ENCODE measurements at places on chromosomes 16 and 17.

DNA sequence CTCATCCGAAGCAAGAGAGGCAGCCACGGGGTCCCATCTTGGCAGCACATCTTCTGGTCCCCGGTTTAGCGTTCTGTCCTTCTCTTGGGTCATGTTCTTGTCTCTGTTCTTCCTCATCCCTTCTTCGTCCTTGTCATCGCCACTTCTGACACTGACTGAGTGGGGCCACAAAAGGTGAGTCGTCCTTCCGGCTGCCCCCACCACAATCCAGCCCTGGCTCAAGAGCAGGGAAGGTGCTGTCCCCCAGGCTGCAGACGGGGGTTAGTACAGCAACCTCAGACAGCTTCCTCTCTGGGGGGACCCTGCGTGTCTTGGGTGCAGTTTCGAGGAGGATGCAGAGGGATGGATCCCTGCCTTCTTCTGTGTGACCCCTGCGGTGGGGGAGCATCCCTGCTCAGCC is 21.8 kb downstream of the NAA60 start:
- DNase-seq = no peak

- DNase-seq = no peak
These were observed 42.4 kb upstream of the MYOCD start for GRCh38 chr17:12623220-12623848.

GRCh38 chr16:24140730-24141129 is 115.4 kb upstream of the CACNG3 start:
- DNase-seq = no peak

DNA sequence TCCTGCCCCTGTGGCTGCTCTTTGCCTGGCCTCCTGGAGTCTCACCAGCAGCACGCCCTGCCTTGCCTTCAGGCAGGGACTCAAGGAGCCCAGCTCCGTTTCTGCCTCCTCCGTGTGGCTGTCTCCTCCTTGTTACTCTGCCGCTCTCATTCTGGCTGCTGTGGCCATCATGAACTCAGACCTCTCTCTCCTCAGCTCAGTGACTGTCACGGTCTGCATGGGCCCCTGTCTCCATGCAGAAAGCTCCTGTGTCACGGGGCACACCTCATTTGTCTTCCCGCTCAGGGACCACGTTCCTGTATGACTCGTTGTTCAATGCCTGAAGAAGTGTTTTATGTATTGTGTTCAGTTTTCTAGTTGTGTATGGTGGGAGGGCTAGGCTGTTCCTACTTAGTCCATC is 25.3 kb downstream of the RPTOR start:
- DNase-seq = no peak

DNA sequence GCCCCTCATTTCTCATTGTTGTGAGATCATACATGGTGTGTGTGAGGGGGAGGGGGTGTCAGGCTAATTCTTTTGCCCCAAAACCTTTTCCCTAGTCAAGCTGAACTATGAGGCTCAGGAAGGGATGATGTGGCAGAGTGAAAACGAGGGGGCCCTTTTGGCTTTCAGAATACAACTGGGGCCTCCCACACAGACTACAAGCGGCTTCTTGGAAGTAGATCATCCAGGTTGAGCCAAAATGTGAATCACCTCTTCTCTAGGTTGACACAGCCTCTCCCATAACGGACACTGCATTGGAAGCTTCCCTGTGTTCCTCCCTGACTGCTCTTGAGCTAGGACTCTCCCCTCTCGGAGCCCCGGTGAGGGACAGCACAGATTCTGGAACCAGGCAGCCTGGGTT is 2.3 kb upstream of the ALKBH5 start:
- DNase-seq = no peak

DNA sequence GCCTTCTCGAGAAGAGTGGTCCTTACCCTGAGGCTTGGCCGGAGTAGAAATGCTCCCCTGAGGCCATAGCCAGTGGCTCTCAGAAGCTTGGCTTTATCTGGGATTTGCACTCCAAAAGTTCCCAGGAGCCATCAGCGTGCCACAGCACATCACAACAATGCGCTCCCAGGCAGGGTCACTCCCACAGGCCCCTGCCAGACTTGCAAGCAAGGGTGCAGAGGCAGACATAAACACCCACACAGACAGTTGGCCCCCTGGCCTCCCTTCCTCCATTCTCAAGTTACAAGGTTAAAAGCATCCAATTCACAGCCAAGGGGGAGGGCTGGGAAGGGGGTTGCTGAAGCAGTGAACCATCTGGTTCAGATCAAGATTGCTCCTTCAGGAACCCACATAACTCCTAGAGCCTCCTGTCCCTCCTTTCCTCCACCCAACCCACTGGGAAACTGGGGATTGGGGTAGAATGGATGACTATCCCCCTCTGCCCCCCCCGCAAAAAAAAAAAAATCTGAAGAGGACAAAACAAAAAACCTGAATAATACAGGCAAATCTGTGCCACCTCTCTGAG is 1.8 kb downstream of the ST3GAL2 start:
- DNase-seq = no peak

Data from activated CD8-positive, alpha-beta T cell treated with anti-CD3 and anti-CD28 coated beads, Interleukin-2, amount 10 ng/mL, durations not matched to agents 7 days and 5 days (primary cell).